Karpas-422 (cell line): ENCODE measurements at places on chromosomes 3 and 15. TPM values are rescaled to one million over a fixed set of nuclear protein-coding genes. Genes with fewer than 3 reads are reported as not detected.

GRCh38 chr3:23810343-23811184 is 4.8 kb downstream of the UBE2E1 start:
- H3K27ac ChIP-seq, result peak overlapping the region; percentile 85
- H3K36me3 ChIP-seq, result peaks cover 33% of the 10 kb centered on the region
- DNase-seq, result peak; percentile 78
- H3K27me3 ChIP-seq, result no peaks in the 10 kb centered on the region
- H3K4me1 ChIP-seq, result peaks cover 62% of the 10 kb centered on the region
- H3K4me3 ChIP-seq, result peak overlapping the region; percentile 84

DNA sequence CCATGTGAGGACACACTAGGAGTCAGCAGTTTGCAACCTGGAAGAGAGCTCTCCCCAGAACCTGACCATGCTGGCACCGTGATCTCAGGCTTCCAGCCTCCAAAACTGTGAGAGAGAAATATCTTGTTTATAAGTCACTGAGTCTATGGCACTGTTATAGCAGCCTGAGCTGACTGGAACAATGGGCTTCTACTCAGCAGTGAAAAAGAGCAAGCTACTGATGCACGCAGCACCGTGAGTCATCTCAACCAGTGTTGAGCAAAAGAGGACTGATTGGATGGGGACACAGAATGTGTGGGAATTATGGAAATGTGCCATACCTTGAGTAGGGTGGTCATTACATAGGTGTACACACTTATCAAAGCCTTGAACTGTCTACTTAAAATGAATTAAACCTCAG is 230.4 kb downstream of the PLCL2 start:
- no peaks in the 10 kb centered on the region for H3K27me3 ChIP-seq
- H3K4me1 ChIP-seq, result no peaks in the 10 kb centered on the region
- H3K4me3 ChIP-seq, result no peak overlapping the region
- H3K27ac ChIP-seq, result no peak overlapping the region

FILIP1L gene
- 0.37 and 0.43 TPM in 2 replicates for total RNA-seq

GRCh38 chr3:124607163-124607562 is 123.1 kb upstream of the UMPS start:
- no peaks in the 10 kb centered on the region for H3K27me3 ChIP-seq
- DNase-seq, result no peak
- H3K4me1 ChIP-seq, result no peaks in the 10 kb centered on the region
- no peak overlapping the region for H3K27ac ChIP-seq
- no peaks in the 10 kb centered on the region for H3K36me3 ChIP-seq

DNA sequence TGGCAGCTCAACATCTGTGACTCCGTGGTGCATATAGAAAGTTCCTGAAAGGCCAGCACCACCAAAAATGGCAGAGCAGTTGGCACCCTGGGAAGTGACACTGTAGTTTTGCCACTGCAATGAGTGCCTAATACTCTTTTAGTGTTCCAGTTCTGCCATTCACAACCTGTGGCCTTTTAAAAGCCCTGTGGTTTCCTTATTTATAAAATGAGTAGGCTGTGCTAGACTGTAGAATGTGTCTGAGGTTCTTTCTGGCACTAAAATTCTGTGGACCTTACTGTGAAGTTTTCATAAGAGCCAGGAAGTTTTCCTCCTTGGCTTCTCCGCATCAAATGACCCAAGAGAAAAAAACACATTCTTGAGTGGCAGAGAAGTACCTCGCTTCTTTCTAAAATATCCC is 74.1 kb downstream of the MME start:
- H3K4me1 ChIP-seq, result peaks cover 3% of the 10 kb centered on the region; the same call in 1 of the 2 replicates
- DNase-seq, result no peak
- H3K27ac ChIP-seq, result no peak overlapping the region
- H3K36me3 ChIP-seq, result peaks cover 68% of the 10 kb centered on the region
- no peaks in the 10 kb centered on the region for H3K27me3 ChIP-seq

DNA sequence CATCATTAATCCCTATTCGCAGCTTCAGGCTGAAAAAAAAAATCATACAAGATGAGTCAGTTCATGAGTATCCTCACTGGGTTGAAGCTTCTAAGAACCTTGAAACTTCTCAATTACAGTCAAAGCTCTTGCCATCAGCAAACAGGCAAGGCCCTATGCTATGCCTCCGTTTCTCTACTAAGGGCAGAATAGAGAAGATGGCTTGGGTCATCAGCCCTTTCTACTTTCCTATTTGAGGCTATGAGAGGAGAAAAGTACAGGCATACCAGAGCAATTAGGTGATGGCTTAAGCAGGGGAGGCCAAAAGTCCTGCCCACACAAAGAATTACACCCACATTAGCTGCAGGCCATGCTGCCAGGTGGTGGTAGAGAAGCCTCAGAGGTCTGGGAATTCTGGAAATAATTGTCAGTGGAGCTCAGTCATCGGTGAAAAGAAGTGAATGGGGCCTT is 89.0 kb downstream of the MRPL46 start:
- no peaks in the 10 kb centered on the region for H3K36me3 ChIP-seq
- DNase-seq, result no peak
- no peaks in the 10 kb centered on the region for H3K27me3 ChIP-seq
- no peak overlapping the region for H3K27ac ChIP-seq
- no peaks in the 10 kb centered on the region for H3K4me1 ChIP-seq

DNA sequence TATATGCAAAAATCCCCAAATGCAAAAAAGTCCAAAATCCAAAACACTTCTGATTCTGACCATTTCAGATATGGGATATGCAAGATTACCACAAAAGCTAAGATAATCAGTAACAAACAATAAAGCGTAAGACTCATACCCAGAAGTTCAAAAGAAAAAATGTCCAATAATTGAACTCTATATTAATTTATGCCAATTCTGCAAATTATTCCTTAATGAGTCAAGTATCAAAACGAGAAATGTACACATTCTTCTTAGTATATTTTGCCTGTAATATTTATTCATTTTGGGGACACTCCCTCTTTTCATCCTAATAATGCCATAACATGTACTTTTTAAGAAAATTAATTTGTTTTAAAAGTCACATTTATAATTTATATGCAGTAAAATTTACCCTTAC is 37.1 kb downstream of the DENND6A start:
- no peak overlapping the region for H3K4me3 ChIP-seq
- H3K36me3 ChIP-seq, result peaks cover 50% of the 10 kb centered on the region; the same call in 1 of the 2 replicates
- no peak overlapping the region for H3K27ac ChIP-seq
- no peaks in the 10 kb centered on the region for H3K4me1 ChIP-seq
- no peaks in the 10 kb centered on the region for H3K27me3 ChIP-seq
- no peak for DNase-seq

GRCh38 chr3:31917303-31918005 is 63.6 kb downstream of the OSBPL10 start:
- H3K4me1 ChIP-seq, result peaks cover 70% of the 10 kb centered on the region
- H3K27me3 ChIP-seq, result no peaks in the 10 kb centered on the region
- peak; percentile 95 for DNase-seq
- H3K27ac ChIP-seq, result peak overlapping the region; percentile 99

CRYGS gene
- total RNA-seq, result 12.2 and 18.4 TPM in 2 replicates

- no peak overlapping the region for H3K27ac ChIP-seq
- H3K27me3 ChIP-seq, result no peaks in the 10 kb centered on the region
- no peak overlapping the region for H3K4me3 ChIP-seq
- DNase-seq, result no peak
Observed at GRCh38 chr3:138457863-138458735, 23.7 kb downstream of the ESYT3 start.

DNA sequence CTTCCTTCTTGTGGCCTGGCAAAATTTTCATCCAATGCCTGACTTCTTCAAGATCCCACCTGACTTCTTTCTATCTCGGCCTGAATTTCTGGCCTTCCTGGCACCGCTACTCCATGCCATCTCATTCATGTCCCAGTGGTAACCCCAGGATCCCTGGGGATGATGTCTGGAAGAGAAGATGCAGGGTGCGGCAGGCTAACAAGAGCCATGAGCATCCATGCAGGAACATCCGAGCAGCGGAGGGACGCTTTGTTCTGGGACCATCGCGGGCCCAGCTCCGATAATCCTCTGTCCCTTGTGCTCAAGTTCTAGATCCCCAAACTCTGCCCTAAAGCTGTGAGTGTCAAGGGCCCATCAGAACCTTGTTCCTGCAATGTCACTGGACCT is 10.9 kb downstream of the MYL3 start:
- H3K4me1 ChIP-seq, result peaks cover 4% of the 10 kb centered on the region; the same call in 1 of the 2 replicates
- H3K27ac ChIP-seq, result no peak overlapping the region
- H3K4me3 ChIP-seq, result no peak overlapping the region

- H3K36me3 ChIP-seq, result no peaks in the 10 kb centered on the region
- DNase-seq, result no peak
- H3K4me1 ChIP-seq, result no peaks in the 10 kb centered on the region
- H3K27me3 ChIP-seq, result no peaks in the 10 kb centered on the region
- H3K27ac ChIP-seq, result no peak overlapping the region
Observed at GRCh38 chr3:81105789-81106488, 655.5 kb downstream of the GBE1 start.

- H3K4me3 ChIP-seq, result peak within 1 kb of the TSS; percentile 58
- peaks cover 57% of the 10 kb centered on the region for H3K4me1 ChIP-seq
- H3K36me3 ChIP-seq, result no peaks in the 10 kb centered on the region
- peak; percentile 90 for DNase-seq
Observed at GRCh38 chr15:82805994-82806406, at the start of gene FSD2. Gene FSD2, minus strand, starts transcription at chr15:82806069. Its CDS starts 18,679 bp downstream, at chr15:82787390.

DNA sequence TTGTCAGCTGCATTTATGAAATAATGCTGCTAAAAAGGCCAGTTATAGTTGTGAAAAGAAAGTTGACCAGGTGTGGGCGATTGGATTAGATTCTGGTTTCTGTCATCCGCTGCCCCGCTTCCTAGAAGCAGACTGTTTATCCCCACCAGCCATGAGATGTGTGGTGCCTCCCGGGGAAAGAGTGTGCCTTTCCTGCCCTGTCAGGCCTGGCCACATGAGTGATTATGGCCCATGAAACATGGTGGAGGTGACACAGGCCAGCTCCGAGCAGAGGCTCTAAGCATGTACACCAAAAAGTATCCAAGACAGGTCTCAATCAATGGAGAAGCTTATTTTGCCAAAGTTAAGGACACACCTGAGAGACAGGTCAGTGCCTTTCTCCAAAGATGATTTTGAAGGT is 85.4 kb upstream of the ABHD2 start:
- no peaks in the 10 kb centered on the region for H3K4me1 ChIP-seq
- H3K27ac ChIP-seq, result no peak overlapping the region
- H3K27me3 ChIP-seq, result no peaks in the 10 kb centered on the region
- no peak for DNase-seq

GRCh38 chr3:21152555-21152954 is 598.5 kb downstream of the ZNF385D start:
- no peaks in the 10 kb centered on the region for H3K27me3 ChIP-seq
- H3K4me1 ChIP-seq, result no peaks in the 10 kb centered on the region
- no peak for DNase-seq
- H3K36me3 ChIP-seq, result no peaks in the 10 kb centered on the region

DNA sequence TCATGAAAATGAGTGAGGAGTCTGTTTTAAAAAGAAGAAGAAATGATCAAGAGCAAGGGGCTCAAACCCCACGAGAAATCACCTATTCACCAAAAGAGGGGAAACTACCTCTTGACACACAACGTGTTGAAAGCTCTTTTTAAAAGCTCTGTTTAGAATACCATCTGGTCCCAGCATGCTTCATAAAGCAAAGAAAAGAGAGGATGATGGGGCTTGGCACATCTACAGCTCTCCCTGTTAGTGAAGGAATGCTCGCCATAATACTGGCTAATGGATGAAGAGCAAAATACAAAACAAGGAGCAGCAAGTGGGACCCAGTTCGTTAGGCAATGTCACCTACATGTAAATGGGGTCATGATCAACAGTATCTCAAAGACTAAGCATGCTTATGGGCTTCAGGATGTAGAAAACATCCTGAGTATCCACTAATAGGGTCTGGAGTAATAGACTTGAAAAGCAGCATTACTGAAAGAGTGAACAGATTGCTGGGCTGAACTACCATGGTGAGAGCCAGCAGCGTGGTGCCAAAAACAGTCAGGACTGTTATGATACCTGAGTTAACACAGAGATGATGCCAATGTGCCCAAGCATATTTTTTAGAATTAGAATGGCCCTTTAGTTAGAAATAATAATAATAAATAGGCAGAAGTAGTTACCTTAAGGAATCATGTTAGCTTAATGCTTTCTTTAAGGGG is 159.7 kb upstream of the POU1F1 start:
- H3K27ac ChIP-seq, result no peak overlapping the region
- H3K4me3 ChIP-seq, result no peak overlapping the region
- no peaks in the 10 kb centered on the region for H3K36me3 ChIP-seq
- H3K27me3 ChIP-seq, result no peaks in the 10 kb centered on the region
- H3K4me1 ChIP-seq, result no peaks in the 10 kb centered on the region
- no peak for DNase-seq

DNA sequence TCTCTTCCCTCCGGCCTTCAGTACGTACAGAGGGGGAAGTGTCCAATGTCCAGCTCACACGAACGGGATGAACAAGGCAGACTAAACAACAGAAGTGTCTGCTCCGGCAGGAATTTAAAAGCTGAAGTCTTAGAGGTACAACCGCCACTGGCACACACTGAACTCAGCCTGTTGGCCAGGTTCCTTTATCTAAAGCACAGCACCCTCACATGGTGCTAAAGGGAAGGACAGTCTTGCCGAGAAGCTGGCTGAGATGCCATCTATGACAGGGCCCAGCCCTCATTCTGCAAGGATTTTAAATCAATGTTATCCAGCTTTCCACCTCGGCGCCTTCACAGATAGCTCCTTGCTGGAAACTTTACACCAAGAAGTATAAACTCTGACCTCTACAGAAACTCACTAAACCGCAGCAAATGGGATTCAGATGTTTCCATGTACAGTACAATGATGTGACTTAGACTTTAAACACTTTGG is 2.8 kb downstream of the ADAMTS17 start:
- no peak overlapping the region for H3K4me3 ChIP-seq
- peak; percentile 83 for DNase-seq
- no peaks in the 10 kb centered on the region for H3K4me1 ChIP-seq
- no peaks in the 10 kb centered on the region for H3K27me3 ChIP-seq
- H3K27ac ChIP-seq, result no peak overlapping the region
- H3K36me3 ChIP-seq, result no peaks in the 10 kb centered on the region

GRCh38 chr3:44899683-44900367 is 25.4 kb downstream of the TGM4 start:
- no peaks in the 10 kb centered on the region for H3K36me3 ChIP-seq
- no peak overlapping the region for H3K27ac ChIP-seq
- H3K27me3 ChIP-seq, result no peaks in the 10 kb centered on the region
- no peak for DNase-seq

DNA sequence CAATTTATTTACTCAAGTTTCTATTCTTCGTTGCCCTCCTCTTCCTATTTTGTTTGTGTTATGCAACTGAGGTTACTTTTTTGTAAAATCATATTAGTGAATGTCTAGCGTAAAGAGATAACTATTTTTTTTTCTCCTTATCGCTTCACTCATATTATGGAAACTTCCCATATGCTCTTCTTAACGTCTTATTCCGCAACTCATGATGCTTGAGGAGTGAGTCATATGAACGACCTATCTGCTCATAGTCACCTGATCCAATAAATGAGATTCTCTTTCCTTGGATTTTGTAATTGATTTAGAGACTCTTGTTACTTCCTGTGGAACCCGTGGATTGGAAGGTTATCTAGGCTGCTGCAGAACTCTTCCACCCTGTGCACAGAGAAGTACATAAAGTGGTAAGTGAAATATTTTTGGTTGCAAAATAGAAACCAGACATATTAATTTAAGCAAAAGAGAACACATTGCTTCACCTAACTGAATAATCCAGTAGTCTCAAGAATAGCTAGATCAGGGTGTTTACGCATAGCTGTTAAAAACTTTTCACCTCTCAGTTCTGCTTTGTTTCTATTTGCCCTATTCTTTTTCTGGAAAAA is 719.3 kb upstream of the SGO1 start:
- H3K4me1 ChIP-seq, result no peaks in the 10 kb centered on the region
- no peak for DNase-seq
- H3K27me3 ChIP-seq, result no peaks in the 10 kb centered on the region
- no peak overlapping the region for H3K27ac ChIP-seq

- no peaks in the 10 kb centered on the region for H3K27me3 ChIP-seq
- peaks cover 11% of the 10 kb centered on the region for H3K4me1 ChIP-seq
- no peak overlapping the region for H3K27ac ChIP-seq
- no peaks in the 10 kb centered on the region for H3K36me3 ChIP-seq
Observed at GRCh38 chr15:43118286-43118685, 12.4 kb upstream of the UBR1 start.

PARP15 gene
- 27.7 and 54.3 TPM in 2 replicates for total RNA-seq
